ENCODE measurements at places on chromosomes 5 and 9.

DNA sequence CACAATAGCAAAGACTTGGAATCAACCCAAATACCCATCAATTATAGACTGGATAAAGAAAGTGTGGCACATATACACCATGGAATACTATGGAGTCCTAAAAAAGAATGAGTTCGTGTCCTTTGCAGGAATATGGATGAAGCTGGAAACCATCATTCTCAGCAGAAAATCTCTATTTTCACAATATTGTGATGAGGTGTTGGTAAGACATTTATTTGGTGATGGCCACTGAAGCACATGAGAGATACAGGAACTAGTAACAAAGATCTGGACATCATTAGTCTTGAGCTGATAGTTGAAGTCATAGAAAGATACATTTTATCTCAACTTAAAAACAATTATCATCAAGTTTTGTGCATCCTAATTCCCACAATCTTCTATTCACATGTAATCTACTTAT lies 70.6 kb downstream of the RAB3C start:
- DNase-seq: no peak

DNA sequence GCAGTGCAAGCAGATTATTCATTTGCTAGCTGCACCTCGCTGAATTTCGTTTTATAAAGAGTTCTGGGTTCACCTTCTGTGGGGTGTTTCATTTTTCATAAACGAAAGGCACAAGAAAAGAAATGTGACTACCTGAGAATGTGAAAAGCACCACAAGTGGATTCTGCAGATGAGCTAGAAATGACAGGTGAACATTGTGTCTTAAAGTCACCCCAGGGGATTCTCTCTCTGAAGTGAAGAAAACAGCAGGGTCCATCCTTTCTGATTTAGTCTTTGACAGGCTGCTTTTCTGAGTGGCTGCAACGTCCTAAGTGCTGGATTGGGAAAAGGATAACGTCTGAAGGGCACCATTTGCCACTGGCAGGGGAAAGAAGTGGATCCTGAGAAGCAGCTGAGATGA lies 469.3 kb downstream of the SPATA31D1 start:
- DNase-seq: no peak

DNA sequence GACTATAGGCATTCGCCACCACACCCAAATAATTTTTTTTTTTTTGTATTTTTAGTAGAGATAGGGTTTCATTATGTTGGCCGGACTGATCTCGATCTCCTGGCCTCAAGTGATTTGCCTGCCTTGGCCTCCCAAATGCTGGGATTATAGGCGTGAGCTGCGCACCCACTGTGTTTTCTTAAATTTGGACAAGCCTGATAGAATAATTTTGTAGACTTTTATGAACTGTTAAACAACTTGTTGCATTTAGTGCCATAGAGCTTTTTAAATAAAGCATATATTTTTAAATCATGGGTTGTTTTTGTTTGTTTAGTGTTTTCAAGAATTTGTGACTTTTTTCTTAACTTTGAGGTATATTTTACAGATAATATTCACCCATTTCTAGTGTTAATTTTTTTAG lies 4.8 kb downstream of the PHAX start:
- DNase-seq: no peak

DNA sequence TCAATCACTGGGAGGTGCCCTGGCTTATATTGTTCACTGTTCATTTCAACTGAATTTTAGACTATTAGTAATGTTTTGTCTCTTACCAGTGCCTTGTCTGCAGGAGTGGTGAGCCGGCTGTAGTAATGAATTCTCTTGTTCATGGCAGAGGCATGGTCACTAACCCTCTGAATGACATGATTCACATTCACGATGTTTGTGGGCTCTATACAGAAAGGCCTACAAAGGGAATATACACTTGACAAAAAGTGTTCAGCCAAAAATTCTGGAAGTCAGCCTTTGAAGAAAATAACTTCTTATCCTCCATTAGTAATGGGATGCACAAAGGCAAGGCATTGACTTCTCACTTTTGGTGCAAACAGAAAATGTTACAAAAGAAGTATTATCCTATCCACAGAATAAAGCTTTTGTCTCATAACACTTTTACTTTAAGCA lies 39.6 kb downstream of the SLC38A9 start:
- no peak for DNase-seq

GRCh38 chr5:149152317-149152746 lies 11.0 kb downstream of the ABLIM3 start:
- no peak for DNase-seq

DNA sequence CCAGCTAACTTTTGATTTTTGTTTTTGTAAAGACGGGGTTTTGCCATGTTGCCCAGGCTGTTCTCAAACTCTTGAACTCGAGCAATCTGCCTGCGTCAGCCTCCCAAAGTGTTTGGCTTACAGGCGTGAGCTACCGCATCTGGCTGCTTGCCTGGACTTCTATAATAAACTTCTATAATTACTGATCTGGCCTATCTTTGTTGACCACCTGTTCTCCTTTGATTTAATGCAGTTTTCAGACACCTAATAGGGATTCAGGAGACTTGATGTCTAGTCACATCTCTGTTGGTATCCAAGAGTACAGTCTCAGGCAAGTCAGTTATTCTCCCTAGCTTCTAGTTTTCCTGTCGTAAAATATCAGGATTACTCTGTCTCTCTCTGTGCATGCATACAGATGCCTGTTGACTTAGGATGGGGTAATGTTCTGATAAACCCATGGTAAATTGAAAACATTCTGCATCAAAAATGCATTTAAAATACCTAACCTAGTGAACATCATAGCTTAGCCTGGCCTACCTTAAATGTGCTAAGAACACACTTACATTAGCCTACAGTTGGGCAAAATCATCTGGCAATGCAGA lies 51.5 kb upstream of the NR3C1 start:
- DNase-seq: no peak

DNA sequence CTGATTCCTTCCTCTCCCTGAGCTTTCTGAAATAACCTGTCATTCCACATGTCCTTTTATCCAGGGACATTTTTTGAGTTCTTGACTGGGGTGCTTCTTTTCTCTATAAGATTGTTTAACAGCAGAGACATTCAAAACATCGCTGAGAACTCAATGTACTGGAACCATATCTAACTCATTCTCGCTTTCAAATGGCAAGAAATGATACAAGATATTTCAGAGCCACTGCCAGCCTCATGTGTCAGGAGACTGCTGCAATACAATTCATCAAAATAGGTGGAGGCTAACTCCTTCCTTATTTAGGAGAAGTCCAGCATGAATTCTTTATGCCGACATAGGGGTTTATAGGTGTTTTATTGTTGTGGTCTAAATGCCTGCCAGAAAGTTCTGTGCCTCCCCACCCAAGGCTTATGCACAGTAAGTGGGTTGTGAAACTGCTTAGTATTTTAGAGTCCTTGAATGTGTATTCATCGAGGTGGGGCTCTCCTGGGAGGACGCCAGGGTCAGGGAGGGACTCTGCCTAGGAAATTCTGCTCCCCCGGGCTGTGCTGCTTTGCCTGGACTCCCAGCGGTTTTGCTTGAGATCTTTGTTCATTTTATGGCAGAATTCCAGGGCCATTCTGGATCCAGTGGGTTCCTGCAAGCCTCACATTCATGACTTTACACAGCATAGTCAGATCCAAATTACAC lies 53.9 kb downstream of the ZNF474 start:
- DNase-seq: no peak

- no peak for DNase-seq
These were observed 35.7 kb upstream of the ORM1 start for GRCh38 chr9:114287001-114287762.

GRCh38 chr5:172827841-172828240 lies 6.2 kb upstream of the ERGIC1 start:
- DNase-seq: no peak

- no peak for DNase-seq
These were observed 2.2 kb downstream of the ADGRV1 start for GRCh38 chr5:90560771-90561170.

- no peak for DNase-seq
These were observed 2125.8 kb upstream of the WWC1 start for GRCh38 chr5:166165596-166165995.

DNA sequence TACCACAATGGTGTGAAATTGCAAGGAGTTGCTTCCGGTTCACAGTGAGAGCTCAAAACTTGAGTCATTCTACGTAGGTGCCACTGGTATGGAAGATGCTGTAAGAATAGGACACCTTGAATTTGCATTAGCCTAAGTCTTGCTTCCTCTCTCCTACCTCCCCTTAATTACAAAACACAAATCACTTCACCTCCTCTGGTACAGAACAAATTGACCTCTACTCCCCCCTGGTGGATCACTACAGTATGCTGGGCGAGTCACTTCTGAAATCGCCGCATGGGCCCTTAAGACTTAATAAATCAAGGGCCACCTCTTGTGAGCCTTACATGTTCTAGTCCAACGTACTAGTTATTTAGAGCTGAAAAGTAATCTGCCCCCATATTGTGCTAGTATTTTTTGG lies 145.3 kb upstream of the SMARCA2 start:
- no peak for DNase-seq

DNA sequence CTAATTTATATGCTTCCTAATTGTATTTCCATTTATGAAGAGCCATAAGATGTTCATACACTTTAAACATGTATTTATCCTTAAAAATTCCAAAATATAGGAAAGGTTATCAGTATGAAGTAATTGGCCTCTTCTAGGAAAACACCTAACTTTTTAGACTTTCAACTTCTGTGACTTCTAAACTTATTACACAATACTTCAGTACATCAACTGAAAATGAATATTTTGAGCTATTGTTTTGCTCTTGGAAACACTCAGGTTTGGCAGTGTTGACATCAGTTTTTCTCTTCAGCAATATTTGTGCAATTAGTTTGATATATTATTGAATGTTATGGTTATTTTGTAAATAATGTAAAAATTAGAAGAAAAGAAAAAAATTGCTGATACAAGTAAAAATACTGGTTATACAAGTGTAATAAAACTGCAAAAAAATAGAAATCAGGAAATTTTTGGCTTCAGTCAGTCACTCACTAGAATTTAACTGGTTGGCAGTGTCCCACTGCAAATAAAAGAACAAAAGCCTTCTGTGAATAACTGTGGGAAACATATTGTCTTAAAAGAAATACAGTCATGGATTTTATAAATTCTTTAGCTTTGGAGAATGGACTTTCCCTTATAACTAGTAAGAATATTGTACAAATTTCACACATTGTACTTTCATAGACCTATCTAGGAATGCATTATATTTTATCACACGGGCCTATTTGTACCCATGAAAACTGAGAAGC lies 635.9 kb downstream of the TLE1 start:
- DNase-seq: no peak

- DNase-seq: no peak
These were observed 16.6 kb upstream of the PLPP1 start for GRCh38 chr5:55551358-55551757.

- DNase-seq: no peak
These were observed 40.0 kb downstream of the KLHL3 start for GRCh38 chr5:137695651-137696428.

DNA sequence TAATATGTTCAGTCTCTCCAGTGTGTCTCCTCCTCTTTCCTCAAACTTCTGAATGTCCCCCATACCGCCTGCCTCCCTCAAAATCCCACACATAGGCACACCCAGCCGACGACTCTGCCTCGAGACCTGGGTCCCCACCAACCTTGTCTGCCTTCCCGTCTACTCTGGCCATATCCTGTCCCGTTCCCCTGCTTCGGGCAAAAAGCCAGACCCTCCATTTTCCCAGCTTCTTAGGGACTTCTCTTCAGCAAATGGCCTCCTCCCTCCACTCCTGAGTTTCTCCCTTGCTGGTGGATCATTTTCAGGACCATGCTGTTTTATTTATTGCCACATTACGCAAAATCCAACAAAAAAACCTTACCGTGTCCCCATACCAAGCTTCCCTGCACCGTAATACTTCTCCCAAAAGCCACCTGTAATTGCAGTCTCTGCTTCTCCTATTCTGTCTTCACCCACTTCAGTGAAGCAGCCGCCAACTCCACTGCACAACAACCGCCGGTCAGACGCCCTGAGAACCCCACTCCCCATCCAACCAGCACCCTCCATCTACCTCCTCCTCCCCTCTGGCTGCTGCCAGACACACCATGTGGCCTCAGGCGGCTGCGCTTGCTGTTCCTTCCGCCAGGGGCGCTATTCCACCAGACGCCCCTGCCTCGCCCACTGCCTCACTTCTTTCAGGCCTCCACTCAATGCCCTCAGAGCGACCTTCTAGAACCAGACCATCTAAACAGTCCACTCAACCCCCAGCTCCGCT lies 117.0 kb downstream of the TRPM6 start:
- DNase-seq: no peak

GRCh38 chr5:57720656-57721055 lies 238.0 kb upstream of the ACTBL2 start:
- no peak for DNase-seq

- peak; percentile 7 for DNase-seq
These were observed 46.4 kb upstream of the STK32A start for GRCh38 chr5:147188200-147189108.

DNA sequence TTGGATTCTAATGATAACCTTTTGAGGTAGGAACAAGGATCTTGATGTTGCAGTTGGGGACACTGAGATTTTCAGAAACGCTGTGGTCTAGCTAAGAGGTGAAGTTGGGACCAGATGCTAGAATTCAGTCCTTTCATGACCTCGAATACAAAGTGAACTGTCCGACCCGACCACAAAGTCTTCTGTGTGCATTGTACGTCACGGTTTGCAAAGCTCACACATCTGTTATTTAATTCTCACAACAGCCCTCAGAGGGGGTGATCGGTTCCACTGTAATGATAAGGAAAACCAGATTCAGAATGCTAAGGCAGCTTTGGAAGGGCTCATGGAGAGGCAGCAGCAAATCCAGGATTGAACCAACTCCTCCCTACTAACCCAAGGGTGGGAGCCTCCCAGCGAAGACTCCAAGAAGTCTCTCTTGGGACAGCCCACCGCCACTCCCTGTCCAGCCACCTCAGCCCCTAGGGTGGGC lies 16.6 kb upstream of the KIF12 start:
- no peak for DNase-seq

GRCh38 chr5:10481241-10481935 lies 39.7 kb downstream of the ROPN1L start:
- no peak for DNase-seq

DNA sequence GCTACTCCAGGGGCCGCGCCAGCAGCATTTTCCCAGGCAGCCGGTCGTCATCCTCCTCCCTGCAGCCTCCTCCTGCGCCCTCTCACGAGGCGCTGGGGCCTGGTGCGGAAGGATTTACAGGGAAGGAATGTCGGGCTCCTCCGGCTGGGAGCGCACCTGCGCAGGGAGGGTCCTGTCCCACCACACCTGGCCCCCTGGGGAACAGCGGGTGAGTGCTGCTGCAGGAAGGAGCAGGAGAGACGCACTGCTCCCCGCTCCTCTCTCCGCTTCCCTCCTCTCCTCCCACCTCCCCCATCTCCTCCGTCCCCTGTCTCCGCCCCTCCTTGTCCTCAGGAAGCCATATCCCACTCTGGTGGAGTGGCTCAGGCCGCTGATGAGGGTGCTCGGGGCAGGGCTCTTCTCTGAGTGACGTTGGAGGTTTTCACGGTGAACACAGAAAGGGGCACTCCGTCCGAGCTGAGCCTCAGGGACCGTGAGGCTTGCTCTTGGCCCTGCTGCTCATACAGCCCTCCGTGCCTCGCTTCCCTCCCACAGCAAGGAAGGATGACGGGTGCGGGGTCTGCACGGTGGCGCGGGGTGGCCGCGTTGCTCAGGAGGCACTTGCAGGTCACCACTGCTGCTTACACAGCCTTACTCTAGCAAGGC lies 31.3 kb downstream of the IRX4 start:
- DNase-seq: no peak

GRCh38 chr9:114112325-114112724 lies 13.2 kb upstream of the KIF12 start:
- no peak for DNase-seq

Data from activated CD8-positive, alpha-beta memory T cell treated with anti-CD3 and anti-CD28 coated beads for 1 hour (primary cell).